Posterior cingulate gyrus (tissue), 11 donors: ENCODE measurements at places on chromosomes 11 and 22.
A peak's percentile ranks its signal among the peaks of the same experiment; 100 is the strongest.

- no peak for DNase-seq
Measured at GRCh38 chr11:69352715-69353319, 58.9 kb downstream of the MYEOV start.

- no peak for DNase-seq
Measured at GRCh38 chr11:105670811-105671210, 60.9 kb downstream of the GRIA4 start.

DNA sequence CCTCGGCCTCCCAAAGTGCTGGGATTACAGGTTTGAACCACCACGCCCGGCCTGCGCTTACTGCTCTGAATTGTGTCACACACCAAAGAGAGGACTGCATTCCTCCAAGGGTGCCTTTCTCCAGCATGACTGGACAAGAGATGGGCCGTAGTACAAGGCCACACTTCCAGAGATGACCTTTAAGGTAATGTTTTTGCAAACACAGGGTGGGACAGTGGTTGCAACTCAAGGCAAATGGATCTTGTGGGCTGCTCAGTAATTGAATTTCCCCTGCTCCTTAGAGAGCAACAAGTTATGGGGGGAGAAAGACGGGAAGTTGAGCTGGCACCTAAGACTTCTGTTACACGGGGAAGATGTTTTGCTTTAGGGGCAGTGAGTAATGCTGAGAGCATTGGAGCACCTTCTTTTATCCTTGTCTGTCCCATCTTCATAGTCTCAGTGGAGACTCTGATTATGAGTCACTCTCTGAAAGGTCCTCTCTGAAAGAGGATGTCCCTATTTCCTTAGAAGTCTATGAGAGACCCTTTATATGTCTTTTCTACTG, 66.3 kb downstream of the C11orf91 start:
- no peak for DNase-seq

DNA sequence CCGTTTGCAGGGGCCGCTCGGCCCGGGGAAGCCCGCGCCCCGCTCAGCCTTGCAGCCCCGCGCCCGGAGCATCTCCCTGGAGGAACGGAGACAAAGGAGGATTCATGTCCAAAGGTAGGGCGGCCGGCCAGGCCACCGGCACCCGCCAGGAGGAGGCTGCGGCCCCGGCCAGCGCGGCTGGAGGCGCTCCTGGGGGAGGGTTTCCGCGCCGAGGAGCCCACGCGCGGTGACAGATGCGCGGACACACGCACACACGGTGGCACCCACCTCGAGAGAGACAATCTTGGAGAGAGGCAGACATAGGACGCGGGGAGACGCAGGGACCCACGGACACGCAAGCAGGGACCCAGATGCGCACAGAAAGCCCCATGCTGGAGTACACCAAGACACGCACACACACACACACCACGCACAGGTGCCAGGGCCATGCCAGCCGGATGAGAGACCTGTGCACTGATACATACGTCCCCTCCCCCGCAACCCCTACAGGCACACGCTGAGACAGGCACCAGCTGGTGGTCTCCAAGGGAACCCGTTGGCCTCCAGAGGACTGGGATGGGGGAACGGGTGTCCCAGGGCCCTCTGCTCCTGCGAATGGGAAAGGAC, 7.8 kb downstream of the SEPTIN3 start:
- DNase-seq: peak; percentile 91

DNA sequence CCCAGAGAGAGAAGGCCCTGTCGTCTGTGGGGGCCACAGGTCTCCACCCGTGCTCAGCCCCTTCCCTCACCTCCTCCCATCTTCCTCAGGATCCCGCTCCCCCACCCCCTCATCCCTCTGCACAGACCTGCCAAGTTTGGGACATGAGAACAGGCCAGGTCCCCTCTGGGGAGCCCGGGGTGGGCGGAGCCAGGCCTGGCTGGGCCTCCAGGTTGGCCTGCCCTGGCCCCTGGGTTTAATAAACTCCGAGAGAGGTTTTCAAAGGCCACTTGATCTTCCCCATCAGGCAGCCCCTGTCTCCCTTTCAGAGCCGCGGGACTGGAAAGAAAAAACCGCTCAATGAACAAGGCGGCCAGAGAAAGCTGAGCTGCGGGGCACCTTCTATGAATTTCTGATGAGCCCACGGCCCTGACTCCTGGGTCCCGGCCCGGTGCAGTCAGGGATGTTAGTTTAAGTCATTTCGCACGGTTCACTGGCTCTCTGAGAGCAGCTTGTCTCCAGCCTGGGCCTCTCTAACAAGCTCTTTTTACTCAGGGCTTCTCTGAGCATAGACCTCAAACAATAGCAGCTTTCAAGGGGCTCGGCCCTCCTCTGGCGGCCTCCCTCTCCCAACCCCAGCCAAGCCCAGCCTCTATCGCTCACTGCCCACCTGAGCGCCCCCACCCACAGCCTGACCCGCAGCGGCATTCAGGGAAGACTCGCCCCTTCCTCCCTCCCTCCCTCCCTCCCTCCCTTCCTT, 64.8 kb downstream of the RPUSD4 start:
- peak; percentile 32 for DNase-seq

GRCh38 chr11:72221386-72222075, 3.0 kb upstream of the INPPL1 start:
- no peak for DNase-seq

DNA sequence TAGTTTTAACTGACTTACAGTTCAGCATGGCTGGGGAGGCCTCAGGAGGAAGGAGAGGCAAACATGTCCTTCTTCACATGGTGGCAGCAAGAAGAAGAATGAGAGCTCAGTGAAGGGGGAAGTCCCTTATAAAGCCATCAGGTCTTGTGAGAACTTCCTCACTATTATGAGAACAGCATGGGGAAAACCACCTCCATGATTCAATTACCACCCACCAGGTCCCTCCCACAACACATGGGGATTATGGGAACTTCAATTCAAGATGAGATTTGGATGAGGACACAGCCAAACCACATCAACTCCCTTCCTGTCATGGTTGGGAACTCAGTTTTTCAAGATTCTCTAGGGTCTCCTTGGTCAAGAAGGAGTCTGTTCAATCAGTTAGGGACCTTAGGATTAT, 432.9 kb upstream of the CNTN5 start:
- DNase-seq: no peak

DNA sequence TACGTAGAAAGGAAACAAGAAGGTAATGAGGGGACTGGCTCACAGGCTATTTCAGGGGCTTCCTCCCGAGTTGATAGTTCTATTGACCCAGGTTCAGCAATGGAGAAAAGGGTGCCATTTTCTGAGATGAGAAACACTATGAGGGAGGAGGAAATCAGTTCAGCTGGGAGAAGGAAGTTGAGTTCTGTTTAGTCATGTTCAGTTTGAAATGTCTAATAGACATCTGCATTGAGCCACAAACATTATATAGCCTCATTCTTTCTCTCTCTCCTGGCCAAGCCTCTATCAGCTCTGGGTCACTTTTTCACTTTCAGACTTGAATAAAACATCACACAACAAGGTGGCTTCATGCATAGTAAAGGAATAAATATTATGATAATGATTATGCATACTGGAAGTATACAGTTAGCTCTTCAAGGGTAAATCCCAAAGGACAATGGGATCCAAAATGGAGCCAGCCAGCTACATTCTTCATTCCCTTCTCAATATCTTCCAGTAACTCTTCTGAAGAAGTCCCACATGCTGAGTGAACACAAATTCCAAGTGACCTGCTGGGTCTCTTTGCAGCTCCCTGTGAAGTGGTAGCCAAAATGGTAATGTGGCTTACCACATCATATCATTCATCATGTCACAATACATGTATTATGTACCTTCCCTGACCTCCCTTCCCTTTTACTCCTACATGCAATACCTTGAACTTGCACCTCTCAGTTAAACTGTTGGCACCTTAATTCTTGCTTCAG, 80.9 kb upstream of the CD44 start:
- no peak for DNase-seq

DNA sequence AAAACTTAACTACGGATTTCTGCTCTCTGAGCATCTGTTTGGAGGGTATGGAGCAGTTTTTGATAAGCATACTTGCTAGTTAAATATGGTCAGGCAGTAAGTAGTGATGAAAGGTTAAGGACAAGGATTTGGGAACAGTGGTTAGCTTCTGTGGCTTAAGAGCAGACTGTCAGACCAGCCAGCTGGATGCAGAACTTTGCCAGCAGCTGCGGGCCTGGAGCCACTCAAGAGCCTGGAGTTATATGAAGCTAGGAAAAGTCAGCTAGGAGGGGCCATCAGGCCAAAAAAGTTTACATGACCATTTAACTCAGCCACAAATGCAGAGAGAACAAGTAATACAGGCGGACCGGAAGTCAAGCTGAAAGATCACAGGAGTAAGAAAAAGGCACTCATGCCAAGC, 1817.7 kb downstream of the LRRC4C start:
- DNase-seq: no peak

DNA sequence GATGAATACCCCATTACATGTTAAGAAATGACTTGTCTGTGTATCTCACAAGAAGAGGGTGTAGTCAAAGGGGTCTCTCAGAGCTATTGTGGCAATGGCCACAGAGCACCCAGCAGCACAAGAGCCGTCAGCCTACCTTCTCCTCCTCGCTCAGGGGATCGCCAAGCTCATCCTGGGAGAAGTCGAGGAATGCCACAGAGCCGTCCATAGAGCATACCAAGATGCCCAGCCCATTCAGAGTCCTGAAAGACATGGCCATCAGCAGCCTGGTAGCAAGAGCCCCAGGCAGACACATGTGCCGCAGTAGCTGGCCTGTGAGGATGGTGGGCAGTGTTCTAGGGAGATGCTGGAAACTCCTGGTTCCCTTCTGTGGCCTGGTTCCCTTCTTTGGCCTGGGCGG, 44.0 kb downstream of the HIRA start:
- DNase-seq: no peak

GRCh38 chr11:63553759-63554158, 9.4 kb downstream of the PLAAT2 start:
- no peak for DNase-seq

DNA sequence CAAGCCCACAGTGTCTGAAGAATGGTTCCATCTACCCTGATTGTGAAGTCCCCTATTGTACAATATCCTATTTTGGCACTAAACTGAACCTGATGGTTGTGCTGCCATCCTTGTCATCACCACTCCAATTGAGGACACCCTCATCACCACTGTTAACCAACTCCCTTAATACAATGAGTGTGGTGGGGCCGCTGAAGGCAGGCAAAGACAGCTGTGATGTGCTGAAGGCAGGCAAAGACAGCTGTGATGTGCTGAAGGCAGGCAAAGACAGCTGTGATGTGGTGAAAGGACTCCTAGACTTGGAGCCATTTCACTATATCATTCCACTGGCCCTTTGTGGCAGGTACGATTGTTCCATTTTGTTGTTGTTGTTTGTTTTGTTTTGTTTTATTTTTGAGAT, 481.6 kb downstream of the SOX6 start:
- no peak for DNase-seq
